ENCODE measurements at places on chromosomes 5 and 9.

DNA sequence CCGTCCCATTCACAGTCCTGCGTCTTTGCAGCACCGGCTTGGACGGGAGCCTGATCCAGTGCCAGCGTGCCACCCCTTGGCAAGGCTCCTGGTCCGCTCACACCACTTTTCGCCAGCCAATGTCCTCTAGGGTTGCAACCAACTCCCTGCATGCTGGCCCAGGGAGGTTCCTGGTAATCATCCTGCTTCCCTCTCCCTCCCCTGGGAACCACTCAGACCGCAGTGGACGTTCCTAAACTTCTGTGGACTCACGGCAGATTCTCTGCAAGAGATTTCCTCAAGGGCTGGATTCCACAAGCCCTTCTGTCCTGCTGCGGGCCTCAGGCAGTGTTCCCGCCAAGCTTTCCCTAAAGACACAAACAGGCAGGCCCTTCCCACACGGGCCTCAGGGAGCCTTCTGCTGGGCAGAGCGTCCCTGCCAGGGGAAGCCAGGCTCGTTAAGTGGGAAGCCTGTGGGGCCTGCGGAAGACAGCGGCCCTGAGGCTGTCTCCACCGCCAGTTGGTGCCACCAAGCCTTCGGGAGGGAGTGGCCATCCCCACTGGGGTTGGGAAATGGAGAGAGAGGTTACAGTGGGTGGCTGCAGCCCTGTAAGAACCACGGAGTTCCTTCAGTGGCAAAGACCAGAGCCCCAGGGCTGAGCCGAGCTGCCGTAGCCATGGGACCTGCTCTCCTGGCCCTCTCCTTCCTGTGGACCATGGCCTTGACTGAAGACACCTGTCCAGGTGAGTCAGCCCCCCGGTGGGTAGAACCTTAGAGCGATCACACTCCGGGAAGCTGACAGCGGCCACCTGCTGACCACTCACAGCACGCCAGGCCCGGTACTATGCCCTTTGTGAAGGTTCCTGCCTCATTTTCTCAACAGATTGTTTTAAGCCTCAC, 16.4 kb upstream of the FCN2 start:
- DNase-seq, result no peak

DNA sequence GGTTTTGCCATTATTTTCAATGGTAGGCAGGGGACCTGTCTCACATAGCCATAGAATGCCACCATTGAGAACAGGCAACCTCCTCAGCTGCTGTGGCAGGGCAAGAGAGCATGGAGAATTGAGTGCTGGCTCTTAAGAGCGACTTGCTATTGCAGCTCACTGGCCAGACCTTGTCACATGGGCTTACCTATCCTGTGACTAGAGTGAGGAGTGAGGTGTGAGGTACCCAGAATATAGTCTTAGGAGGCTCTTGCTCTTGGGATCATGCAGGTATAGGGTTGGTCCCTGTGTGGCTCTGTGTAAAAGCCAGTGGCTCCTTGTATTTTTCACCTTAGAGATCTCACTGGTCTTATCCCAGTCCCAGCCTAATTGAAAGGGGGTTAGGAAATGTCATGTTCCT, 39.8 kb upstream of the NR3C1 start:
- DNase-seq, result no peak

DNA sequence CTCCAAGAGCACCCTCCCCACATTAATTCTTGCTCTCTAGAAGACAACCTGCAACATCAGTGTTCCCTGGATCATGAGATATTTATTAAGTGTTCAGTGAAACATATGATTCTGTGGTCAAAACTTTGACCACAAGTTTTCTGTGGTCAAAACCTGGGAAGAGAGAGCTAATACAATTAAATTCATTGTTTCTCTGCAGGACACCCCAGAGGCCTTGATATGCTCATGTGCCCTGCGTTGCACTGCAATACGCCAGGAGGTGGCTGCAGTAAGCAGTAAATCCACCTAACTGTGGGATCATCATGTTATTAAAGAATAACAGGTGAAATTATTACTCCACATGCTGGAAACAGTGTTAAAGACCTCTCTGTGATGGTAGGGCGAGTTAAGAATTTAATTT, 109.3 kb upstream of the SPDL1 start:
- no peak for DNase-seq

GRCh38 chr9:35464141-35465025, 25.5 kb upstream of the RUSC2 start:
- no peak for DNase-seq

GRCh38 chr5:118070041-118070440, 918.3 kb downstream of the DTWD2 start:
- DNase-seq, result no peak

DNA sequence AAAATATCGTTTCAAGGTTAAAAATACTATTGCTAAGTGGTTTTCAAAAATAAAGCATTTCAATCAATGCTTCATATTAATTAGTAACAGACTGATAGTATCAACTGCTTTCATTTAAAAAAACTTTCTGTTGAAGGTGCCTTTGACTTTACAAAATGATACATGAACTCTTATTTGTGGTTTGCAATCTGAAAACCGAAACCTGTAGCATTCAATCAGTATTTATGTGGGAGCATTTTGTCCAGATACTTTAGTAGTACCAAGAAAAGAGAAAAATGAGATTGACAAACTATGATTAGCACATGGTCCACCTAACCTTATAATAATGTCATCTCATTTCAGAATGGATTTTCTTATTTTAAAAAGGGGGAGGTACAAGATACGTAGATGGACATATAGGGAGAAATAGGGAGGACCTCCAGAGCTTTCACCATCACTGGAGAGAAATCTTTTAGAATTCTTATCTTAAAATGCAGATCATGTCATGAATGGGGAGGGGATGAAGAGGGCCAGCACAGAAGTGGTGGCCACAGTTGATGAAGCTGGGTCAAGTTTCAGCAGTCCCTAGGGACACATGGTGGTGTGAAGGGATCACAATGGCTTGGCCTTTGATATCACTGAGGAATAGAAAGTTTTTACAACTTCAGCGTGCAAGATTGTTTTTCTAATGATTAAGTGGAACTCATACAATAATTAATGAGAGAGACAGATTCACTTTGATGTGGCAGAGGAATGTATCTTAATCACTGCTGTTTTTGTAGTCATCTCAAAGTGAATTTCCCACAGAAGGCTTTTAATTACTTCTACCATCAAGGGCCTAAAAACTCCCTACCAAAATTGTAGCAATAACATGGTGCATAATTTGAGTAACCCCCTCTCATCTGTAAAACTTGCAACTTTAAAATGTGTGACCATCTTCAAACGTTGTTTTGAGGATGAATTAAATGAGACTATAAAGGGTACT, 322.3 kb upstream of the EDIL3 start:
- DNase-seq, result no peak

DNA sequence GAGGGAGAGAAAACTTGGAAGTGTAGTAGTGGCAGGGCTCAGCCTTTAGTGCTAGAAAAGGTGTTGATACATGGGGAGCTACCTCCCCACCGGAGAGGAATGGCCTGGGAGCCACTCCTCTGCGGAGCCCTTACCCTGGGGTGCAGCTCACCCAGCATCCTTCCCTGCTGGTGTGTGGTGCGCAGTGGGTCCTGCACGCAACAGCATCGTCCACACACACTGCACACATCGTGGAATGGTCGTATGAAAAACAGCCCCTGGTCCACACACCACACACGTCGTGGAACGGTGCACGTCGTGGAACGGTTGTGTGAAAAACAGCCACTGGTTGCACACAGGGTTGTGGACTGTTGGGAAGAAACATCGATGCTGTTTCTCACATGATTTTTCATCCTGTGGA, 16.1 kb upstream of the AHRR start:
- DNase-seq, result no peak

GRCh38 chr9:118563677-118564076, 805.6 kb downstream of the BRINP1 start:
- no peak for DNase-seq

- no peak for DNase-seq
Measured at GRCh38 chr5:62506659-62507460, 71.8 kb upstream of the LRRC70 start.
